ENCODE measurements at places on chromosomes 12 and 14.

GRCh38 chr14:56794557-56795283, 15.6 kb downstream of the OTX2 start:
- no peak for DNase-seq

DNA sequence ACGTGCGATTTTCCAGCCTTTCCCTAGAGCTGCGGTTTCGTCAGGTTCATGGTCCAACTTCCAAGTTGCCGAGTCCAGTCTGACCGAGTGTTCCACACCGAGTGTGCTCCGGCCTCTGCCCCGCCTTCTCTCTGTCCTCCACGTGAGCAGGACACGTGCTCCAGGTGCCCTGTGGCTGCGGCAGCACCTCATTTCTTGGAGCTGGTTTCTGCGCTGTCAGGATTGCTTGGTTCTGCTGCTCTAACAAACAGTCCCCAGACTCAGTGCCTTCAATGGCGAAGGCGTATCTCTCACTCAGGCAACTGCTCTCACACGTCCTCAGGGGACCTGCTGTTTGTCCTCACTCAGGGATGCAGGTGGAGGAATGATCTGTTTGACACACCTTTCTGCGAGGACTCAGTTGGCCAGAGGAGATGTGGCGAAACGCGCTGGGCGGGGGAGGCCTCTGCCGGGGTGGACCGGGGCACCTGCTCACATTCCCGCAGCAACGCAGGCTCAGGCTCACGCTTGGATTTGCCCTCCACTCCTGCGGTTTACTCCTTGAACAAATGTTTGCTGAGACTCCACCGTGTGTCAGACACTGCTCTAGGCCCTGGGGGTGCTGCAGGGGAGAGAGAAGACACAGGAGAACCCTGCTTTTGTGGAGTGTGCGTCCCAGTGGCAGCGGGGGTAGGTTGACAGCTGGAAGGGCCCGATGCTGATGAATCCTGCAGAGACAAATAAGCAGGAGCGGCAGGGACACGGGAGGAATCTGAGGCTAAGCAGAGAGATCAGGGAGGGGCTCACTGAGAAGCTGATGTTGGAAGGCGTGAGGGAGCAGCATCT, 63.4 kb upstream of the FBRSL1 start:
- no peak for DNase-seq

- DNase-seq, result no peak
These were observed 141.6 kb upstream of the AVPR1A start for GRCh38 chr12:63292471-63293221.

DNA sequence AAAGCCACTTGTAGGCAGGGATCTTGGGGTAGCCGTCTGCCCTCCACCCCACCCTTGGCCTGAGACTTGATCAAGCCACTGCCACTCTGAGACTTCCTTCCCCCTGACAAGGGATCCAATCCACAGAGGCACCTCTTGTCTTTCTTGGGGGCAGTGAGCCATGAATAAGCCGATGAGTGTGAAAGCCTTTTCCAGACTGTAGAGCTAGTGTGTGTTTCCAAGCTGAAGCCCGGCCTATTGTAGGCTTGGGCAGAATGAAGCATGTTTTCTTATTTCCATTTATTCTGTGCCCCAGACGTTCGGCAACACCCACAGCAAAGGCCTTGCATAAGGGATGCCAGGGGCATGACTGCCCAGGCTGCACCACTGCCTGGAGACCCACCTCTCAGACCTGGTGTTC, 991.6 kb downstream of the BCL11B start:
- DNase-seq, result no peak

DNA sequence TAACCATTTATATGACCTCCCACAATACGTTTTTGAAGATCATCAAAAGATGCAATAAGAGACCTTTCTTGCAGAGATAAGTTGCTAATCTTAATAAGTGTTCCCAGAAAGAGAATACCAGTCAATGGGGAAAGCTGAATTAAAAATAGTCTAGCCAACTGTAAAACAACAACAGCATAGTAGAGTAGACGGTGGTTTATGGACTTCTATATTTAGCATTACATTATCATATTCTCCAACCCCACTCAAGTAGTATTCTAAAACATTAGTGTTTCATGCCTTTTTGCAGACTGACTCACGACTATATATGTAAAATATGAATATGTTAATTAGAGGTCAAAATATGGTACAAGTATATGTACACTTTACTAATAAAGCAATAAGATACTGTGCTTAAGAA, 218.9 kb downstream of the MED13L start:
- no peak for DNase-seq

DNA sequence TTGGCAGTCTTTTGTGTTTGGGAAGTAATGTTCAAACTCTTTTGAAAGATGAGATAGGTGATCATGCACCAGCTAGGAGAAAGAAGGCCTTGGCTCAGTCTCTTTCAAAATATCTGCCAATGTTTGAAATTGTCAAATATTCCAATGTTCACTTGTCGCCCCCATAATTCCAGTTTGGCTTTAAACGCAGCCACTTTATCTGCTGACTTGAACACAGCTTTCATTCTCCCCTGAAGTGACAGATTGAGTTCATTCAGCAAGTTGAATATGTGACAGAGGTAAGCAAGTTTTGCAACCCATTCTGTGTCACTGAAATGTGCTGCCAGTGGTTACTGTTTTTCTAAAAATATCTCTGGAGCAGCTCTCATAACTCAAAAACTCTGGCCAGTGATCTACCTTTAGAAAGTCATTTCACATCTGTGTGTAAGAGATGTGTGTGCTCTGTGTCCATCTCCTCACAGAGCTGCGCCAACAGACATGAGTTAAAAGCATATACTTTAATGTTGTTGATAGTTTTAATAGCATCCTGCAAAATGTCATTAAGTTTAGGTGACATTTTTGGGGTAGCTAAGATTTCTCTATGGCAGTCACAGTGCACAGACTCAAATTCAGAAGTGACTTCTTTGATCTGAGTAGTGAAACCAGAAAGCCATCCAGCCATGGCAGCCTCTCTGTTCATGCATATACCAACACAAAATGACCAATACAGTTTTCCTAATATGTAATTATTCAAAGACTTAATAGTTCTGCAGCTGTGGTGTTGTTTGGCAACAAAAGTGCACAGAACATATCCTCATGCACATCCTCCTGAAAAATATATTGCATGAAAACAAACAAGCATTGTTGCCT, 614.3 kb upstream of the MIS18BP1 start:
- DNase-seq, result no peak

DNA sequence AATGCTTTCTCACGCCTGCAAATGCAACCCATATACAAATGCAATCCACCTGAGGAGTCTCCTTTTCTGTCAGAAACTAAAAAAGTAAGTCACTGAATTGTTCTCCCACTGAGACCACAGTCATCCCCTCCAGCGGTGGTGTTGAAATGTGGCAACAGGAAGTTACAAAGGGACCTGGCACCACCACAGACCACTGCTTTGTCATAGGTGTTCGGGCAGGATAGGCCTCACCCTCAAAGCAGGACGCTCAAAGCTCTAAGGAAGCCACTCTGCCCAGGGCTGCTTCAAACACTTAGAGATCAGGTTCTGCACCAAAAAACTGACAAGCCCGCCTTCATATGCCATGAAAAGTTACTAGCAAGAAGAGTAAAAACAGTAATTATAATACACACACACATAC, 11.3 kb downstream of the PHLDA1 start:
- DNase-seq, result no peak

DNA sequence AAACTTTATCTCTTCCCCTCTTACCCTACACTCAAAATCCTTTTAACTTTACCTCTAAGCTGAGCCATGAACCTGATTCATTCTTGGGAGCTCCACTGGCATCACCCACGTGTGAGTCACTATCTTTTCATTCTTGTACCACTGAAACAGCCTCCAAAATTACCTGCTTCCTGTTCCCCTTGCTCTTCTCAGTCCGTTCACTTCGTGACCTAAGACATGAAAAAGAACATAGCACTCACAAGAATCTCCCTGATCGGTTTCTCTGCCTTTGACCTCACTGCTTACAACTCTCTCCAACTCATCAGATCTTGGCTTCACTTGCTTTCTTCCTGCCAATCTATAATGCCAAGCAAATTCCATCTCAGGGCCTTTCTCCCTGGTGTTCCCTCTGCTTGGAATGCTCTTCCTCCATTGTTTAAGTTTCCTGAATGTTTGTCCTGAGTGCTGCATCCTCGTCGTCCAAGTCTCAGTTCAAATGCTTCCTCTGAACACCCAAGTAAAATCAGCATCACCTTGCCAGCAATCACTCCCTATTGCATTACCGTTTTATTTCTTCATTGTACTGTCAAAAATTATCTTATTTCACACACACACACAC, 9.2 kb downstream of the GLIPR1 start:
- no peak for DNase-seq

DNA sequence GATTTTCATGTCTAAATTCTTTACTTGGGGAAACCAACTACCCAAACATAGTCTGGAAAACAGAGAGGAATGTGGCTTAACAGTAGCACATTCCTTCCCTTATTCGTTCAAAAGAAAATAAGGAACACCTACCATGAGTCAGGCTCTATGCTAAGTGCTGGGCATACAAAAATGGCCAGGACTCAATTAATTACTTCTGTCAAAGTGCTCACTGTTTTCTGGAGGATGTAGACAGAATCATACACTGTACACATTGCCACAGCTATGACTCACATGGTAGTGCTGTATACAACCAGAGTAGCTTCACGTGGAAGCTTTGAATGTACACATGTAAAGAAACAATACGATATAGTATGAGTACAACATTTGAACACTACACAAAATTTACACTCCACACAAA, 50.1 kb downstream of the SLC25A21 start:
- no peak for DNase-seq

GRCh38 chr12:124045671-124046455, 72.8 kb downstream of the ZNF664 start:
- no peak for DNase-seq

- no peak for DNase-seq
These were observed 1.8 kb downstream of the GALNT6 start for GRCh38 chr12:51389302-51389999.

DNA sequence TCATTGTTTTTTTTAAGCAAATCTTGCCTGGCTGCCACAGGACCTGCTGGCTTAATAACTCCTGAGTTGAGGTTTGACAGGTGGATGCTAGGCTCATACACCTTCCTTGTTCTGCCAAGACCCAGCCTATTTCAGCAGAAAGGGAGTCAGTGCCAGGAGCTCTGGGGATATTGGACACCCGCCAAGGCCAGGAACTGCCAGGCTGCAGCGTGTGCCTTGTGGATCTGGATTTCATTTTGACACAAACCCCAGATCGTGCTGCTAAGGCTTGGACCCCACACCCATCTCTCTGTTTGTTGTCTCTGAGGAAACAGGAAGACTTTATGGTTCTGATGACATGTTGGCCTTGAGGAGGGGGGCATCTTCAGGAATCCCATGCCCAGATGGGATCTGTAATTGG, 44.4 kb upstream of the PRIMA1 start:
- DNase-seq, result no peak

GRCh38 chr14:57659052-57659451, 165.4 kb upstream of the CCDC198 start:
- no peak for DNase-seq

DNA sequence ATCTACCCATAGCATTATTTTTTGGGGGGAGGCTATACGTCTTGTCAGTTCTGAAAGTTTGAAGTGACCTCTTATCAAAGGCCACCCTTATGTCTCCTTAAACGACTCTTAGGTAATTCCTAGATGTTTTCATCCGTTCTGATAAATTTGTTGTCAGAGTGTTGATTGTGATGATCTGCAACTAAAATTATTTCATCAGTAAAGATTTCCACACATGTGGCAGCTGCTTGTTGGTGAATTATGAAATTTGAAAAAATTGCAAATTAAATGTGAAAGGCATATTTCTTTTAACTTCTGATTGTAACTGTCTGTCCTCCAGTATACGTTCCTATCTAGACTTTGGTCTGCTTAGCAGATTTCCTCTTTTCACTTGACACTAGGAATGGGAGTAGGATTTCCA, 1.4 kb downstream of the ADIPOR2 start:
- no peak for DNase-seq

- no peak for DNase-seq
These were observed 23.5 kb downstream of the ATG14 start for GRCh38 chr14:55388160-55388559.

GRCh38 chr12:15045451-15045850, 72.6 kb downstream of the PDE6H start:
- no peak for DNase-seq

DNA sequence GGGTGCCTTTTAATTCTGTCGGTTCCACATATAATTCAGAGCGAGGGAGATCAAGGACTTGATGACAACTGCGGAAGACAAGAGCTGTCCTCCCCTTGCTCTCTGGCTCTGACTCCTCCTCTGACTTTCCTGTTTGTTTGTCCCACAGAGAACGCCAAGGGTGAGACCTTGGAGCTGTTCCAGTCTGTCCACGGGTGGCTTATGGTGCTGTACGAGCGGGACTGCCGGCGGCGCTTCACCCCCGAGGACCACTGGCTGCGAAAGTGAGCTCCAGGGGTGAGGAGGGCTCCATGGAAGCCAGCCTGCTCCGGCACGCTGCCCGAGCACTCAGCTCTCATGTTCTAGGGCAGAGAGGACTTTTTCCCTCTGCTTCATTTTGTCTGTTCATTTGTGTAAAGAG, 32.8 kb downstream of the UBE3B start:
- no peak for DNase-seq

- DNase-seq, result no peak
These were observed 170.1 kb upstream of the FRMD6 start for GRCh38 chr14:51481643-51482042.

- no peak for DNase-seq
These were observed 453.1 kb downstream of the TMEM121 start for GRCh38 chr14:105979446-105979845.

GRCh38 chr14:60512126-60512525, 3.2 kb downstream of the SIX6 start:
- DNase-seq, result no peak

DNA sequence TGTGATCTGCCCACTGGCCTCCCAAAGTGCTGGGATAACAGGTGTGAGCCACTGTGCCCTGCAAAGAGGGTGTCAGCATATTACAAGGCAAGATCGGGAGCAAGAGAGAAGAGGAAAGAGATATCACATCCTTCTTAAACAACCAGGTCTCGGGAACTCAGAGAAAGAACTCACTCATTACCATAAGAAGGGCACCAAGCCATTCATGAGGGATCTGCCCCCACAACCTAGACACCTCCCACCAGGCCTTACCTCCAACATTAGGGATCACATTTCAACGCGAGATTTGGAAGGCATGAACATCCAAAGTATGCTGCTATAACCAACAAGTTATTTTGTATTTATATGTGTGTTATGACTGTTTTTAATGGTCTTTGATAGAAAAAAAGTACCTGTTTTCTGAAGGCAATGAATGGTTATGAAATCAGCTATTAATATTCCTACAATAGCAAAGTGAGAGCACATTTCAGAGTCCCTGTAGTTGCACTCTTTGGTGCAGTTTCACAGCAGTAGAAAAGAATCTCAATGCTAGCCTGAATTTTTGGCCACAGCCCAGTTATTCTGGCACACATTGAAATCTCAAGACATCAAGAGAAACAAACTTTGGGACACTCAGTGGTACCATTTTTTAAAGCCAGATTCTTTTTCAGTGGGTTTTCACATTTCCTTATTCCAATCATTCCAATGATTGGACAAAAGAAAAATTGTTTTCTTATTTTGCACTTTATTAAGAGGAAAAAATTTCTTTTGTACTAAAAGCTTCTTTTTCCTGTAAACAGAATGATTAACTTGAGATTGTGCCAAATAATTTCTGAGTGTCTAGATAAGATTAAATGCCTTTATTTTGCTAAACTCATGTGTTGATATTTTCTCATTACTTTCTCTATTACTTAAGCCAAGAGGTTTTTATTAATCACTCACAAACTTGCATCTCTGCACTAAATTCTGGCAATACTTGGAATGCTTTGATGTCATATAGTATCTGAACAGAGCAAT, 582.6 kb upstream of the ATP2B1 start:
- DNase-seq, result no peak
